CD8-positive, alpha-beta memory T cell (primary cell): ENCODE measurements at places on chromosomes 4 and X. TPM values are rescaled to one million over a fixed set of nuclear protein-coding genes. Genes with fewer than 3 reads are reported as not detected.

DNA sequence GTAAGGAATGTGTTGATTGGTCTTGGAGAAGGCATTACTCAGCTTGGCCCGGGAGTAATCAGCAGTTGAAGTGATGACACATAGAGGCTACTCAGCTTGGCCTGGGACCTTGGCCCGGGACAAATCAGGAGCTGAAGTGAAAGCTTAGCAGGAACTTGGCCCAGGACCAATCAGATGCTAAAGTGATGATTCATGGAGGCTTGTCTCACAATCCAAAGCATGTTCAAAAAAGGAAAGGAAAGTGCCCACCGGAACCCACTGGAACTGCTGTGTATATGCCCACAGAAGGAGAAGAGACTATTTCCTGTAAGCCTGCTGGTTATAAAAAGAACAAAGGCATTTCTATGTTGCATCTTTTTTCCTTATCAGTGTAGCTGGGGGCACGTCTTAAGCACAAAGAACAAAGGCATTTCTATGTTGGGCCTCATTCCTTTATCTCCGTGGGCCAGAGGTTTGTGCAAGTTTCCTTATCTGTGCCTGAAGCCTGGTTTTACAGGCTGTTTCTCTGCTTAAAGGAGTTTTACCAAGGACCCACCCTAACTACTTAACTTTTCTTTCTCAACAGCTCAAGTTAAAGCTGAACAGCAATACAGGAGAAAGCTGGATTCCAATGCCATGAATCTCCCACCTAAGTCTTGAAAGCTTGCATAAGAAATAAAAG lies 1176.7 kb downstream of the NLGN4X start:
- DNase-seq = no peak

DNA sequence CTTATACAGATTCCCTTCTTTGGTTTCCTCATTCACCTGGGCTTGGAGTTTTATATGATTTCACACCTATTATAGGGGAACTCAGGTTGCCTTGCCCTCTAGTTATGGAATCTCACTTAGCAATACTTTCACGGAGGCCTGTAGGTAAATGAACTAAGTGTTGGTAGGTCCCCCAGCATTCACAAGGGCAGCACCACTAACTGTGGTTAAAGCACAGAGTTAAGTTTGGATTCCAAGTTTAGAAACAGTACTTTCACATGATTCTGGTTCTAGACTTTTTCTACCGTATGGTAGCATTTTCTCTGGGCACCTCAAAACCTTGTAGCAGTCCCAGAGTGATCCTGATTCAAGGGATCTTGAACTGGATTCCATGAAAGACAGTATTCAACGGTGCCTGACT lies 46.4 kb downstream of the SH2D1A start:
- no peak for DNase-seq

DNA sequence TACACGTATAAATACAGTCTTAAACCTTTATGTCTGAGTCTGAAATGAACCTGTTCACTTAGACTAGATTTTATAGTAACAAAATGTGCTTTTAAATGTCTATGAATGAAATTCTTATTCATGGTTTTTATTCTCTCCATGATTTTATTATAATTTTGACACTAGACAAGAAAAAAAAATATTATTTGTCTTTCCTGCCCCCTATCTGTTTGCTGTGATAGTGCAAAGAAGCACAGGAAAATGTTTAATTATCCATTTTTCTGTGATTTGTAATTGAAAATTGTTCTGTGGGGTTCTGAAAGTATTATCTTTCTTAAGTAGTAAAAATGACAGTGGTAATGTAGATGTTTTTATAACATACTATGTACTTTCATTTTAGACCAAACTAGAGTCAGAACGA lies 52.0 kb downstream of the INTS6L start:
- DNase-seq = no peak

Gene SLC2A9
- 3.1 TPM for total RNA-seq

Gene CT45A3
- not detected for total RNA-seq
